Stimulated activated CD4-positive, alpha-beta T cell treated with anti-CD3 and anti-CD28 coated beads, Interleukin-1b, Interleukin-23, amount 100 ng/mL, for 1 hour (primary cell): ENCODE measurements at places on chromosomes 4 and X.

- DNase-seq = no peak
Measured at GRCh38 chr4:69830560-69831269, 29.2 kb downstream of the SULT1E1 start.

GRCh38 chr4:67910585-67910905 lies 26.7 kb upstream of the TMPRSS11D start:
- no peak for DNase-seq

- DNase-seq = no peak
Measured at GRCh38 chr4:127196655-127197352, 436.0 kb upstream of the INTU start.

DNA sequence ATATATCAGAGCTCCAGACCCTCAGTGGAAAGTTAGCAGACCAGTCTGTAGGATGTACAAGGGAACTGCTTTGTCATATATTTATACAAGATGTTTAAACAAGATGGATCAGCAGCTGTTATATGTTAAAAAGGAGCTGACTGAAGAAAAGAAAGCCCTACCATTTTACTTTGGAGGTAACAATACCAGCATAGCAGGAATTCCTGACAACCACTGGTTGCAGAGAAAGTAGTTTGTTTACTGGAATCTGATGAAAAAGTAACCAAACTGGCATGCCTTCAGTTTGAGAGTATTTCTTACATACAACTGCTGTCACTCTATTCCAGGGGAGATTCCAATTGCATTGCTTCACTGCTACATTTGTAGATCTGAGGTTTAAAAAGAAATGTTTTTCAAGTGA lies 49.5 kb upstream of the GABRQ start:
- no peak for DNase-seq

DNA sequence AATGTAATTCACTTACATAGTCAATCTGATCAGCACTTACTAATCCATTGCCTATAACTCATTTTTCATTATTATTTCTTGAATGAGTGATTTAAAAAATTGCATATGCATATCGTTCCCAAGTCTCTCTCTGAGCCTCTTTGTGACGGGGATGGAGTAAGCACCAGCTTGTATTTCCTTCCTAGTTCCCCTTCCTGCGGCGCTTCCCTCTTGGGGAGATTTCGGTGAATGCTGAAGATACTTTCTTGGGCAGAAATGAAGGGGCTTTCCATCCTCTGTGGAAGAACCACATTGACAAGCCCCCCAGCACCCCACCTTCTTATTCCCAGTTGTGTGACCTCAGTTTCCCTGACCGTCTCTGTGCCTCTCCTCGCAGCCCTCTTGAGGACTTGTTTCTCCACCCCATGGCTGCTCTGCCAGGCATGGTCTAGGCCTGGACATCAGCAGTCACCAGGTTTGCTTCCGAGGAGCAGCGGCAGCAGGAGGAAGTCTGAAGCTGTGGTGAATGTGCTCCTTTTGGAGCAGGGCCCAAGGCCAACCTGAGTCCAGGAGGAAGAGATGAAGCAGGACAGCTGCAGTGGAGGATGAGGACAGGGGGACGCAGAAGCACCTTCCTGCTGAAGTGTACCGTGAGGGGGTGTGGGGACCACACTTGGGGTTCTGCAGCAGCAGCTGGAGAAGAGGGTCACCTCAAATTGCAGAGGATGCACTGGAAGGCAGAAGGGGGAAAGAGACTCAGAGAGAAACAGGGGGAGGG lies 124.9 kb downstream of the IRF2 start:
- no peak for DNase-seq

DNA sequence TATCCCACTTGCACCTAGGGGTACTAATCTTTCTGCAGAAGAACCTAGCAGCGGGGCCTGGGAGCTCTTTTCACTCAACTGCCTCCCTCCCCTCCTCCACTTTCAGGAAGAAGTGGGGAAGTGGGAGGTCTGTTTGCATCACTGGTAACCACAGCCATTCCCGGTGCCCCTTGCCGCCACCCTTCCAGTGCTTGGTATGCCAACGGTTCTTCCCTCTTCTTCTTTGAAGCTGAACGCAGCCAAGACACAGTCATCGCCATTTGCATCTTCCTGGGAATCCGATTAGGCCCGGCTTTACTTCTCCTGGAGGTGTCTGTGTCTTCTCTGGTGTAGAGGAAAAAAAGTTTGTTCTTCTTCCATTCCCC lies 47.2 kb upstream of the RBPJ start:
- DNase-seq = no peak

- no peak for DNase-seq
Measured at GRCh38 chr4:7902101-7902553, 37.5 kb downstream of the AFAP1 start.

- DNase-seq = no peak
Measured at GRCh38 chr4:56048383-56048701, 99.6 kb downstream of the CEP135 start.

DNA sequence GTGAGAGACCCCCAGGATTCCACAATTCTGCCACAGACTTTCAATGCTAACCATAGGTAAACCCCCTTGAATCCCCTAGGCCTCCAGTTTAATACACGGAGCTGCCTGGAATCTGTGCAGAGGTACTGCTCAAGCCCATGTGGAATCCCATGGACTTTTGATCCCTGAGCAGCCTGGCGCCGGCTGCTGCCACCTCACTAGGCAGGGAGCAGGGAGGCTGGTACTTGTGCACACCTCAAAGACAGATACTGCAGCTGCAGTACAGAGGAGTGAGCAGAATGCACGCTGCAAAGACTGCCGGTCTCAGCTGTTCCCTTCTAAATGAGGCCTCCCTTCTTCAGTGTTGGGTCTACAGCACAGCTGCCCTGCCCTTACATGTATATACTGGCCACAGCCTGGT lies 79.4 kb downstream of the RPS6KA6 start:
- no peak for DNase-seq

GRCh38 chr4:1644891-1645657 lies 39.0 kb downstream of the FAM53A start:
- DNase-seq = no peak

GRCh38 chr4:79235095-79235494 lies 90.8 kb downstream of the NAA11 start:
- no peak for DNase-seq

DNA sequence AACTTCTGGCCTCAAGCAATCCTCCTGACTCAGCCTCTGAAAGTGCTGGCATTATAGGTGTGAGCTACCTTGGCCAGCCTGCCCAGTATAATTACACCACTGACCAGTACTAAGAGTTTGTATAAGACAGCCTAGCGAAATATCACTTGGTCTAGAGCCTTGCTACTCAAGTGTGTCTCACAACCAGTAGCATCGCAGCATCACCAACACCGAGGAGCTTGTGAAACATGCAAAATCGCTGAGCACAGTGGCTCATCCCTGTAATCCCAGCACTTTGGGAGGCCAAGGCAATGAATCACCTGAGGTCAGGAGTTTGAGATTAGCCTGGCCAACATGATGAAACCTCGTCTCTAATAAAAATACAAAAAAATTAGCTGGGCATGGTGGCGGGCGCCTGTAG lies 102.0 kb upstream of the GATB start:
- no peak for DNase-seq

DNA sequence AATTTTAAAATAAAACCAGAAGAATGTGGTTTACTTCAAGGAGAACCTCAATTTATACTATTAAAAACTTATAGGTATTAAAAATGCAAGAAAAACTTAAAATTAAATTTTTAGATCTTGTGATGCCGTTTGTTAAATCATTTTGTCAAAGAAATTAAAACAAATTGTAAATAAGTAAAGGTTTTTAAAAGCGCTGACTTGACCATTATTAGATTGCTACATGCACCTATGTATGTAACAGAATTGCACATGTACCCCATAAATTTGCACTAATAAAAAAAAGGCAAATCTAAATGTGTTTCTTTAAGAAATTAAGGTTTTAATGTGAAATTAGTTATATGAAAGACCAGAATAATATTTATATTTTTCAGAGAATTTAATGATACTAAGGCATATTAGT lies 156.1 kb downstream of the LARP7 start:
- DNase-seq = no peak
